ENCODE measurements at places on chromosomes 13 and 19.

DNA sequence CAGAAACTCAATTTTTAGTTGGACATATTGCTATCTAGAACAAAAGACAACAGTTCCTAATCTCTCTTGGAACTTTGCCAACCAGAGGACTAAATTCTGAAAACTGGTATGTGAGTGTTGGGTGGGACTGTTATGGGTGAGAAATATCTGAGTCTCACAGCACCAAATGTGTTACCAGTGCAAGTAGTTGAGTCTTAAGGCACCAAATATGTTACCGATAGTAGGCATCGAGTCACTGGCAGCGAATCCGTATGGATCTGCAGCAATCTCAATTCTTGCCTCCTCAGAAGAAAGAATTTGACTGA, 575.2 kb downstream of the DACH1 start:
- DNase-seq, result no peak

- DNase-seq, result no peak
Measured at GRCh38 chr19:33604651-33605050, 17.1 kb upstream of the CHST8 start.

DNA sequence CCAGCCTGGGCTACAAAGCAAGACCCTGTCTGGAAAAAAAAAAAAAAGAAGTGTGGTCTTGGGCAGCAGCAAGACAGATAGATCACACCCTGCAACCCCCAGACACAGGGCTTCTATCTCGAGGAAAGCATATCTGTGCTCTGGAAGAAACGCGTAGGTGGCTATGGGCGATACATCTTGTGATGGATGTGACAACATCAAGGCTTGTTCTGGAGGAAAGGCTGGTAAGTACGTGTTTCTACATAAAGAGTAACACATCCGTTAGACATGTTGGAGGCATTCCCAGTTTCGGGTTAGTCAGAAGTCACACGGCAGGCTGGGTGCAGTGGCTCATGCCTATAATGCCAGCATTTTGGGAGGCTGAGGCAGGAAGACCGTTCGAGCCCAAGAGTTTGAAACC, 6.6 kb upstream of the DHDH start:
- no peak for DNase-seq

- no peak for DNase-seq
Measured at GRCh38 chr13:45412274-45413049, 5.7 kb downstream of the SLC25A30 start.

DNA sequence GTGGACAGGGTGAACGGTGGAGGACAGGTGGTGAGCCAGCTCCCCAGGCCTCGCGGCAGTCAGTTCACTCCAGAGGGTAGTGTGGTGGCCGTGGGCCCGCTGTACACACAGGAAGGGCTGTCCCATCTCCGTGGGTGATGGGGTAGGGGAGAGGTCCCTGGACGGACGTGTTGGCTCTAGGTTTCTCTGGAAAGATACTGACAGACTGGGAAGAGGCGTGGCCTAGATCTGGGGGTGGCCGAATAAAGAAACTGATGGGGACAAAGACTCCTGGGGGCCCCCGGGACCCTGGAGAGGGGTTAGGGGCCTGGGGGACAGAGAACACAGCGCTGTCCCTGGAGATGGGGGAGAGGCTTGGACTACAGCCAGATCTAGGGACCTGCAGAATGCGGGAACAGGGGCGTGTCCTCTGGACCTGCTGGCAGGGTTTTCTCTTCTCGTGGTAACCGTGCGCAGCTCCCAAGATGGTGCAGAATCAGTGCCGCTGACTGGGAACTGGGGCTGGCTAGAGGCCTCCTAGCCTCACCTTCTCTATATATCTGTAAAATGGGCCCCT, 4.0 kb upstream of the PRAM1 start:
- DNase-seq, result no peak

DNA sequence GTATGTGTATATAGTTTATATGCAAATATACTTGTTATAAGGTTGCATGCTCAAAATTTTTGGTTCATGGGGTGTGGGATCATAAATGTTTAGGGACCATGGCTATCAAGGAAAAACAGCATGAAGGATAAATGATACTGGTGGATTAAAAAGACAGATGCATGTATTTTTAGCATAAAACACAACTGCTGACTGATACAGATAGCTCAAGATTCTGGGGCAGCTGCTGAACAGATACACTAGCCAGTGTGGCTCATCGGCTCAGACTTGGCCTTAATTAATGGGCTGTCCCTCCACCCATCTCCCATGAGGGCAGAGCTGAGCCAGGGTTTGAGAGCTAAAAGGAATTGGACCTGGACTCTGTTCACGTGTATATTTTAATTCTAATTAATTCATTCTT, 11.4 kb downstream of the ALOX5AP start:
- DNase-seq, result no peak

- no peak for DNase-seq
Measured at GRCh38 chr19:47239610-47240296, 8.8 kb upstream of the BBC3 start.

- DNase-seq, result no peak
Measured at GRCh38 chr19:17938092-17938845, 5.5 kb downstream of the CCDC124 start.

GRCh38 chr19:14550201-14550754, 20.9 kb downstream of the TECR start:
- no peak for DNase-seq

- DNase-seq, result no peak
Measured at GRCh38 chr13:84962141-84962750, 837.0 kb downstream of the SLITRK6 start.

GRCh38 chr19:29539131-29539530, 13.3 kb downstream of the VSTM2B start:
- no peak for DNase-seq

GRCh38 chr13:96792736-96793403, 201.4 kb downstream of the OXGR1 start:
- no peak for DNase-seq

DNA sequence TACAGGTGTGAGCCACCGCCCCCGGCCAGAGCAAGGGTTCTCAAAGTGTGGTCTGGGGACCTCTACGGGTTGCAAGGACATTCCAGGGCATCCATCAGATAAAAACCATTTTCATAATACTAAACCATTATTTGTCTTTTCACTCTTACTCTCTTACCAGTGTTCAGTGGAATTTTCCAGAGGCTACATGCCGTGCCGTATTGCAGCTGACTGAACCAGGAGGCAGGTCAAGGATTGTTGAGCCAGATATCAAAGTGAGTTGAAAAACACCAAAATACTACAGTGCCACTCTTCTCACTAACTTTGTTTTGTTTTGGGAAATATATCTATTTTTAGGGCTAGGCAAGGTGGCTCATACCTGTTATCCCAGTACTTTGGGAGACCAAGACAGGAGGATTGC, 7.2 kb upstream of the PNMA8B start:
- no peak for DNase-seq

DNA sequence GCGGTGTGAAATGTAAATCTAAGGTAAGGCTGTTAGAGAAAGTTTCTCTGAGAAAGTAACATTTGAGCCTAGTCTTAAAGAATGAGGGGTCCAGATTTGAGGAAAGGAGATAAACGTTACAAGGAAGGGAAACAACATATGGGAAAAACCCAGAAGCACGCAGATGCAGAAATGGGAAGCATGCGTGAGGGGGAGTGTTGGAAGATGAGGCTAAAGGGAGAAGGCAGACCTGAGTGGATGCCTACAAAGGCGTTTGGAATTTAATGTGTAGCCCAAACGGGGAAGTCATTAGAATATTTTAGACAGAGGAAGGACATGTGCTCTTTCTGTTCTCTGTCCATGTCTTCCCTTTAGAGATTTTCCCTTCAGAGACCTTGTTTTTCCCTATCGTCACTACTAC, 61.0 kb downstream of the TPT1 start:
- DNase-seq, result no peak

DNA sequence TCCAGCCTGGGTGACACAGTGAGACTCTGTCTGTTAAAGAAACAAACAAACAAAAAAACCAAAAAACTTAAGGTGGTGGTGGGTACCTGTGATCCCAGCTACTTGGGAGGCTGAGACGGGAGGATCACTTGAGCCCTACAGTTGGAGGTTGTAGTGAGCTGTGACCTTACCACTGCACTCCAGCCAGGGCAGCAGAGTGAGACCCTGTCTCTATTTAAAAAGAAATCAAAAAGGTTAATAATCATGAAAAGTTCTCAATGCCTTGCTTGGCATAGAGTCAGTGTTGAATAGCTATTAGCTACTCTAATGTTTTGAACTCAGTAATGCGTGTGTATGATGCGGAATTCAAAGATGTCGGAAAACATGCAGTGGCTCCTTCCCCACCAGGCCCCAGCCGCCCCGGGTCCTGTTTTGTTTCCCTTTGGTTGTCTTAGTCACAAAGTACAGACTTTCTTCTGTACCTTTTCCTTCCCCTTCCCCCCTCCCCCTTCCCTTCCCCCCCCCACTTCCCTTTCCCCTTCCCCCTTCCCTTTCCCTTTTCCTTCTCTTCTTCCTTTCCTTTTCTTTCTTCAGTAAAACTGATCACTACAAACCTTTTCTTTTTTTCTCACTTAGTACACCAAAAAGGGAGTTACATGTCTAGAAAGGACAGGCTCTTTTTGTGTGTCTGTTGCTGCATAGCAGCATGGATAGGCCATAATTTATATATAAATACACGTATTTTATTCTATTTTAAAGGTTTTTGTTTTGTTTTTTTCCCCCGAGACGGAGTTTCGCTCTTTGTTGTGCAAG, 35.2 kb downstream of the DNM2 start:
- no peak for DNase-seq

GRCh38 chr19:4352701-4353121, 9.3 kb downstream of the MPND start:
- DNase-seq, result no peak

DNA sequence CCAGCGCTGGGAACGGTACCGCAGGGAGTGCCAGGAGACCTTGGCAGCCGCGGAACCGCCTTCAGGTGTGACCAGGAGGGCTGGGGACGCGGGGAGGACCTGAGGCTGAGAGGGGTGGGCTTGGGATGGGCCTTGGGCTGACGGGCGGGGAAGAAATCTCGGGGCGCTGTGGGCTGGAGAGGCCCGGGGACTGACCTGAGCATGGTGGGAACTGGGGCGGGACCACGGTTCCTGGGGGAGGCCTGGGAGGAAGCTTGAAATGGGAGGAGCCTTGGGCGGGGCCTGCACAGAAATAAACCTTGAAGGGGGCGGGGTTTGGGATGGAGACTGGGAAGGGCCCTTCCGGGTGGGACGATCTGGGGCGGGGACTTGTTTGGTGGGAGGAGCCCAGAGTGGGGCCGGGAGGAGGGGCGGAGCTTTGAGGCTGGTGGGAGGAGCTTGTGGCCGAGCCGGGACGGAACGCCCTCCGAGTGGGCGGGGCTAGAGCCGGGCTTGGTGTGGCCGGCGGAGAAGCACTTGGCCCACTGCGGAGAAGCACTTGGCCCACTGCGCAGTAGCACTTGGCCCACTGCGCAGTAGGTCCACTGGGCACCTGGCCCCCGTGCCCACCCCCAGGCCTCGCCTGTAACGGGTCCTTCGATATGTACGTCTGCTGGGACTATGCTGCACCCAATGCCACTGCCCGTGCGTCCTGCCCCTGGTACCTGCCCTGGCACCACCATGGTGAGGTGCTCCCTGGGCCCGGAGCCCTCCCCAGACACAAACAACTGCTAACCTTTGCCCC, 2.8 kb downstream of the GIPR start:
- peak; percentile 91 for DNase-seq

DNA sequence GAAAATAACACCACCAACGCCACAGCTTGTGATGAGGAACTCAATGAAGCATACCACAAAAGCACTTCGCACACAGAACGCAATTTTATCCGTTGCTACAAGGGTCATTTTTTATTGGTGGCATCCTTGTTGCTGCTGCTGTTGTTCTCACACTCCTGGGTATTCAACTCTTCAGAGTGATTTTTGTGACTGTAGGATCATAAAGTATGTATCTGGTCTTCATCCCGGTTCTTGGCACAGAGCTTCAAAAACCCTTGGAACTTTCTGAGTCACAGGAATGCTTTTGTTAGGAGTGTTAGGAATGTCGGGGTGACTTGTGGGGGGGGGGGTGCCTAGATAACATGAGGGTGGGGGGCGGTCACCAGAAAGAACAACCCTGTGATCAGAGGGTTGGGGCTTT, 108.4 kb downstream of the ZNF557 start:
- no peak for DNase-seq

DNA sequence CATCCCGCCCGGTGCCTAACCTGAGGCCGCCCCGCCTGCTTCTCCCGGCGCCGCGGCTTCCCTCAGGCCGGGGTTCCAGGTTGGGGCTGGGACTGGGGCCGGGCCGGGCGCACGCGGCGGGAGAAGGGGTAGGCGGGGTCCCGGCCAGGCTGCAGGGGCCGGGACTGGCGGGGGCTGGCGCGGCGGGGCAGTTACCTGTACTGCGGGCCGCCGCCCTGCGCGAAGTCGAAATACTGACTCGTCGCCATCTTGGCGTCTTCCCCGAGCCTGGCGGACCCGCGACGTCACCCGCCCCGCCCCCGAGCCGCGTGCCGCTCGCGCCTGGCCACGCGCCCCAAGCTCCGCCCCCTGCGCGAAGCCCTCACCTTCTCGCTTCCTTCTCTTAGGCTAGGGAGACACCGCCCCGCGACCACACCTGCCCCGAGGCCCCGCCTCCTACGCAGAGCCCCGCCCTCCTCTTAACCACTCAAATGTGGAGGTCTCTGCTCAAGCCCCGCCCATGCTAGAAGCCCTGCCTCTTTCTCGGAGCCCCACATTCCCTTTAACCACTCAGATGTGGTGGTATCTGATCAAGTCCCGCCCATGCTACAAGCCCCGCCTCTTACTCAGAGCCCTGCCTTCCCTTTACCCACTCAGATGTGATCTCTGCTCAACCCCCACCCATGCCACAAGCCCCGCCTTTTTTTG, at the start of gene ZFR2:
TSS of gene ZFR2 (minus strand) at position 269 of the 687 bp plus-strand sequence. CDS start at position 248, 21 bp downstream.
- no peak for DNase-seq

GRCh38 chr19:49930483-49931011, 1.2 kb upstream of the NUP62 start:
- DNase-seq, result no peak

DNA sequence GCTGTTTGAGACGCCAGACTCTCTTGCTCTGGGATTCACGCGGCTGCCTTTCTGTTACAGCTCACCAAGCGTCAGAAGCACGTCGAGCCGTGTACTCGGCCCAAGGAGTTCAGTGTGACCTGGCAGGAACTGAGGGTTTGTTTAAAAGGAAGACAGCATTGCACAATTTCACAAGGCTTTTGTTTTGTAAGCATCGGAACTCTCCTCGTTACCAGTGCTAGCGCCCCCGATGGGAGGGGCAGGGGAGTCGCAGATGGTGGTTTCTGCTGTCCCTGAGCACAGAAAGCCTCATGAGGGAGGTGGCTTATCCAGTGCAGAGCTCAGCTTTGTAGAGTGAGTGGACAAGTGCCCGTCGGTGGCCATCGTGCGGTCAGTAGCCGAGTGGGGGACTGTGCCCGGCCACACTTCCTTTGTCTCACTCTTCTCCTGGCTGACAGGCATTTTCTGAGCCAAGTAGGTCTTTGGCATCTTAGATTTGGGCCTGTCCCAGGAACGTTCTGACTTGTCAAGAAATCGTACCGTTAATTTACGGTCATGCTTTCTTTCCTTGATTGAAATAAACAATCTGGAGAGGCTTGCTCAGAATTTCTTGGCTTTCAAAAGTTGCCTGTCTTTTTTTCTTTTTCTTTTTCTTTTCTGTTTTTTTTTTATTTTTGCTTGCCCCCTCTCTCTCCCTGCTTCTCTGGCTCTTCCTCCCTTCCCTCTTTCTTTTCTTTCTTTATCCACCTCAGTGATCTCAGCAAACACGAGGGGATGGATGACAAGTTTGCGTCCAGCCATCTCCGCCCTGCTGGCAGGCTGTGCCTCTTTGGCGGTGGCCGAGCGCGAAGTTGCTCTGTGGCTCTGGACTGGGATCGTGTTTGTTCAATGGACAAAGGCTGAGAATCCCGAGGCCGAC, 7.7 kb downstream of the KDM4B start:
- DNase-seq, result no peak

Data from CMK (cell line).